ENCODE measurements at places on chromosomes 5 and 9.

- DNase-seq = no peak
Observed at GRCh38 chr5:119341452-119342349, 14.1 kb upstream of the TNFAIP8 start.

GRCh38 chr9:121950441-121950840 lies 142.7 kb downstream of the TTLL11 start:
- DNase-seq = no peak

- peak; percentile 87 for DNase-seq
Observed at GRCh38 chr5:35129921-35130485, 82.3 kb upstream of the AGXT2 start.

DNA sequence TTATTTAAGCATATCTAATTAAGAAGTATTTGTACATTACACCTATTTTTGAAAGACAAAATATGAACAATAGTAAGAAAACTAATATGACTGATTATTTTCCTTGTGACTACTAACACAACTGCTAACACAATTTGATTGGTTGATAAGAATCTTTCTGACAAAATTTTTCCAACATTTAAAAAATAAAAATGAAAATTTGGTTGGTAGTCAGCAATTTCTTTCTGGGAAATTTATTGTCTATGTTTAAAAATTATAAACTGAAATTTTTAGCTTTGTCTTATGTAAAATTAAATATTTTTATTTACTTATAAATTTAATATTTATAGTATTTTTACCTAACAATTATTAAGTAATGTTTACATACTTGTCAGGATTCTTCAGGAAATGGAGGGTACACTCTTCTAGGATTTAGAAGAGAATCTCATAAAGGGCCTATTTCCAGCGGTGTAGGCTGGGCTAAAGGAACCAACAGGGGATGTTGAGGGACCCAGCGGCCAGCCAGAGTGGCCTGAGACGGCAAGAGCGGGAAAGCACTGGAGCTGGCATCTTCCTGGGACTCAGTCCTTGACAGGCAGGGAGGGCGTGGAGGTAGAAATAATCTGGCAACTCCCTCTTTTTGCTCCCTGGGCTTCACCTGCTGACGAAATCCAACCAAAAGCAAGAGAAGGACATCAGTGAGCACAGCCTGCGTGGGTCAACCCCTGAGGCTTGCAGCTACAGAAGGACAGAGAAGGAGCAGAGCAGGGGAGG lies 14.7 kb upstream of the FAM120A start:
- DNase-seq = no peak

DNA sequence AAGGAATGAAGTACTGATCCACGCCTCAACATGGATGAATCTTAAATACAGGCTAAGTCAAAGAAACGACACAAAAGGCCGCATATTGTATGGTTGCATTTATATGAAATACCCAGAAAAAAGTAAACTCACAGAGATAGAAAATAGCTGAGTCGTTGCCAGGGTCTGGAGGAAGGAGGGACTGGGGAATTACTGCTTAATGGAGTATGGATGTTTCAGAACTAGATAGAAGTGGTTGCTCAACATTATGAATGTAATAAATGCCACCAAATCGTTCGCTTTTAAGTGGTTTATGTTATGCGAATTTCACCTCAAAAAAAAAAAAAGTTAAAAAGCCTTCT lies 784 bp upstream of the MSANTD3 start:
- DNase-seq = no peak

DNA sequence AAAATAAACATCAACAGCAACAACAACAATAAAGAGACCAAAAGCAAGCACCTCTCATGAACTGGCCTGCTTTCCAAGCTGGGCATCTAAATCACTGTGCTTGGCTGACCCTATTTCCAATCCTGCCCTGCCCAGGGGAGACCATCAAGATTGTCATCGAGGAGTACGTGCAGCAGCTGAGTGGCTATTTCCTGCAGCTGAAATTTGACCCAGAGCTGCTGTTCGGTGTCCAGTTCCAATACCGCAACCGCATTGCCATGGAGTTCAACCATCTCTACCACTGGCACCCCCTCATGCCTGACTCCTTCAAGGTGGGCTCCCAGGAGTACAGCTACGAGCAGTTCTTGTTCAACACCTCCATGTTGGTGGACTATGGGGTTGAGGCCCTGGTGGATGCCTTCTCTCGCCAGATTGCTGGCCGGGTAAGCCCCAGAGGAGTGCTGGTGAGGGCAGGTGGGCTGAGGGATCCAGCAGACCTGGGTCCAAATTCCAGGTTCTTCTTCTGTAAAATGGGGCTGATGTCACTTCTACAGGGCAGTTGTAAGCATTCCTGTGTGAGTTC lies 15.6 kb downstream of the PTGS1 start:
- DNase-seq = no peak

DNA sequence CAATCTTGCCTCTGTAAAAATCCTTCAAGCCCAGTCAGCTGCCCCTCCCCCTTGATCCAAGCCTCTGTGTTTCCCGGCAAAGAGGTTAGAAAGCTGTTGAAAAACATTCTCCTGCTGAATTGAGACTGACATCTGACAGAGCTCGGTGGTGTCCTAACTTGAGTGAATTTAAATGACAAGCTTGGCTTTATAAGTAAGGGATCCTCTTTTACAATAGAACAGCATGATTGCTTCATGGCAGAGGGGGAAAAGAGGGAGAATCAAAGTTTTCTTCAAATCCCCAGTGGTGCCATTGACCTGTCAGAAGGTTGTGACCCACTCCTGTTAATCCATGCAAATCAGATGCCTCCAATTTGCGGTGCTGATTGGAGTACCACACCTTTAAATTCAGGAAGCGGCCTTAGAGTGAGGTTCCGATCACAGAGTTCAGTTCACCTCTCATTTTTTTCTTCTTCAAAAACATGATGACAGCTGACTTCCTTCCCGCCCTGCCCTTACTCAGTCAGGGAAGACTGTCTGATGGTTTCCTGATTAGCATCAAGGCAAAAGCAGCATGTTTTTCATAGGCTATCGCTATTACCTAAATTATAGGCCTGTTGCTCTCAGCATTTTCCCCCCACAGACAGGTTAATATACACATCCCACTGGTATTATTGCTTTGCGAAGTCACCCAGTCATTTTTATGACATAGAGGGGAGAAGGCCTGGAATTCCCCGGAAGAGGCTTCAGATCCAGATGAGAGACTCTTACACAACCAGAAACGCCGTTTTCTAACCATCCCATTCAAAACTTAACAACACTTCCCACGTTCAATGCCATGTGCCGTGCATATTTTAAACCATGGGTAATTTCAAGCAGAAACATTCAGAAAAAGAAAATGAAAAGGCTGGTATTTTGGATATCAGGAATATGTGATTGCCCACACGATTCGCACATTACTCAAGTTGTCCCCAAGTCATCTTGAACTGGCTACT lies 141.4 kb downstream of the EBF1 start:
- DNase-seq = no peak

DNA sequence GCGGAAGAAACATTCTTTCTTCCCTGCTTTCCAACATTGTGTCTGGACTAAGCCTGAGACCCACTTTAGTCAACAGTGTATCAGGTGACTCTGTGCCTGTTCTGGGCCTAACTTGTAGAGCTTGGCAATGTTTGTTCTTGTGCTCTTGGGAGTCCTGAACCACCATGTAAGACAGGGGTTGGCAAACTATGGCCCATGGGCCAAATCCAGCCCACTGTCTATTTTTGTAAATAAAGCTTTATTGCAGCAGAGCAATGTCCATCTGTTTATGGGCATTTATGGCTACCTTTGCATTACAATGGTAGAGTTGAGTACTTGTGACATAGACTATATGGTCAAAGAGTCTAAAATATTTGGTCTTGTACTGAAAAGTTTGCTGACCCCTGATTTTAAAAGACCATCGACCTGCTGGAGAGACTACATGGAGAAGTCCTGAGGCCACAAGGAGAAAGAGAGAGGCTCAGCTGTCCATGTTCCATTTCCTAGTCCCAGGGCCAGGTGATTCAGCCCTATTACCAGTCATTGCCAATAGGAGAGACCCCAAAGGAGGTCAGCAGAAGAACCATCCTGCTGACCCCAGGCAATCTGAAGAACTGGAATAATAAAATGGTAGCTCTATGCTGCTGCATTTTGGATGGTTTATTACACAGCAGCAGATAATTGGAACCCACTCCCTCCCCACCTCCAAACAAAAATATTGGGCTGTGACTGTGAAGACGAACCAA lies 211.3 kb downstream of the AUH start:
- DNase-seq = no peak

- no peak for DNase-seq
Observed at GRCh38 chr9:102479191-102479590, 515.9 kb upstream of the CYLC2 start.

DNA sequence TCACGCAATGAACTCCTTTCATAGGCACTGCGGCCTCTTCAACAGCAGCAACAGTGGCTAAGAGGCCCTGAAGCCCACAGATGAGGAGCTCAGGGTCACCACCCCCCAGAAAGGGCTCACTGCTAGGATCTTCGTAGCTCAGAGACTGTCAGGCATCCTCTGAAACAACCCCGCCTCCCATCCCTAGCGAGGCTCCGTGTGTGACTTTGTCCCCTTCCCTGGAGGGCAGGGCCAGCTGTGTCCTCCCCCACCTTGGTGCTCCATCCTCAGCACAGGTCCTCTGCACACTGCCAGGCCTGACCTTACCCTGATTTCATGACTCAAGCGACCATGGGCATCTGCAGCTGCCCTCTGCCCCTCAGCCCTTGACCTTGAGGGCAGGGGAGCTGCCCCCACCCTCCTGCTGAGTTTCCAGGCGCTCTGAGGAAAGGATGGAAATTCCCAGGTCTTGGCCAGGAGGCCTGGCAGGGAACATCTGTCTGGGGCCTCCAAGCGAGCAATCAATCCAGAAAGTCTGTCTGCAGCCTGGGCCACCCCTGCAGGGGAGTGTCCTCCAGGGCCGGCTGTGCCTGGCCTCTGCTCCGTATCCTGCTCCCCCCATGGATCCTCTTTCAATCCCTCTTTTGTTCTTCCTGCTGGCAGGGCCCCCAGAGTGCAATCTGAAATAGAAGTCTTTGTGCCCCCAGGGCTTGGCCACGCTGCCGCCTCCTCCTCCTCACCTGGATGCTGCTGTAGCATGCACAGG lies 6.8 kb upstream of the IRX4 start:
- DNase-seq = no peak

DNA sequence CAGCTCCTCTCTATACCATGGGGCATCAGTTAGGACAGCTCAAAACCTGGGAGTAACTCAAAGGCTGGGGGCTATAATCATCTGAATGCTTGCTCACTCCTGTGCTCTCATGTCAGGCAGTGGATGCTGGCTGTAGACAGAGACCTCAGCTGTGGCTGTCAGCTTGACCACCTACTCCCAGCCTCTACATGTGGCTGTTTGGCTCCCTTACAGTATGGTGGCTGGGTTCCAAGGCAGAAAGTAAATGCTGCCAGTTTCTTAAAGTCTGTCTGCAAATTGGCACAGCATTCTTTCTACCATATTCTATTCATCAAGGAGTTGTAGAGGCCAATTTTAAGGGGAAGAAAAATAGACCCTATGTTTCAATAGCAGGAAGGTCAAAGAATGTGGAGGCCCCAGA lies 66.9 kb downstream of the TMC1 start:
- no peak for DNase-seq

DNA sequence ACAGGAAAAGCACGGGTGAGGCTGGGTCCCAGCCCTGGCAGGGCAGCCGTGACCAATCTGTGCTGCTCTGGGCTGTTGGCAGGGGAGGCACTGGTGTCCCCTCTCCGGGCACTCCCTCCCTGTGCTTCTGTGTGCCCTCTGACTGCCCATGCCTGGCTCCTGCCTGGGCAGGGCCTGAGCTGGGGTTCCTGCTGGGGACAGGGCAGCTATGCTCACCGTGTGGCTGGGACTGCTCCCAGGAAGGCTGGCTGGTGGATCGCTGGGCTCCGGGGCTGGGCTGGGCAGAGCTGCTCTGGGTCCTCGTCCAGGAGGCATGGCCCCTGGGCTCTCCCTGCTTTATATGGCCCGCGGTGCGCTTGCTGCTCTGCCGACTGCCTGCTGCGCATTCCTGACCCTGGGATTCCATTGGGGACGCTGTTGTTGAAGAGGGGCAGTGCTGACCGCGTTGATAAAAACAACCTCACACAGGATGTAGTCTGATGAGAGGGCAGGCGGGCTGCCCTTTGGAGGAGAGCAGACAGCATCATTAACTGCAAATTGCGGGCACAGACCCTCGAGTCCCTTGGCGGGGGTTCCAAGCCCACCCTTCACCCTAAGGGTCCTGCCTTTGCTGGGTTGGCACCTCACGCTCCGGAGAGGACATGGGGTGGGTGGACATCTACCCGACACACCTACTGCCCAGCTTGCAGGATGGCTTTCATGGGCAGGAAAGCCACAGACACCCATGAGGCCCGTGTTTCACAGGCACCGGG lies 955 bp downstream of the QRFP start:
- DNase-seq = no peak

DNA sequence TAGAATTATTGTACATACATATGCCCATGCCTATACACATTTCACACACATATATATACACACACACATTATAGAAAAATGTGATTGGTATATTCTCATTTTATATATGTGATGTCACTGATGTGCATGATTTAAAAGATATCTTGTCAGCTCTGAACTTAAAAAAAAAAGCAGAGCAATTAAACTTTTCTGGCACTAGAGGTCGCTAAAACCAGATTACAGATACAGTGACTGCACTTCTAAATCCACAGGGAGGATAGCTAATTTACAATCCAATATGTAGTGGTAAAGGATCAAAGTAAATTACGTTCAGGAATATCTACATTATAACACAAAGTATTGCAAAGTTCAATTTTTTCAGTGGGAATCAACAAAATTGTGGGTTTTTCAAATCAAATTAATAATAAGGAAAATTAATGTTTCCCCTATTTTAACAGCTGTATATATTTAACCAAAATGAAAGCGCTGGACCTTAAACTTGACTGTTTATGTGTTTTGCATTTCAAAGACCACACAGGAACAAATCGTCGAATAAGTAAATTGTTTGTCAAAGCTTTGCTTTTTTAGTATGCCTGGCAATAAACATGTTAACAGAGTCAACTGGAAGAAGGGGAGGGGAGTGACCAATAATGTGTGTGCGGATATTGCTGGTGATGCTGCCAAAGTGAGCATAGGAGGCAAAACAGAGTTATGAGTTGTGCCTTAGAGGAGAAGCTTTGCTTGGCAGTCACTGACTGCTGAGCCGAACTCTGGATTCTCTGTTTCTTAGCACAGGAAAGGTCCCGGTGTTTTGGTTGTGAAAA lies 1201.4 kb upstream of the C9orf72 start:
- DNase-seq = no peak

- DNase-seq = no peak
Observed at GRCh38 chr5:61617995-61618525, 286.0 kb downstream of the ZSWIM6 start.

Measured in DND-41 (cell line).